MV-4-11 (cell line): ENCODE measurements at places on chromosomes 4 and X.

DNA sequence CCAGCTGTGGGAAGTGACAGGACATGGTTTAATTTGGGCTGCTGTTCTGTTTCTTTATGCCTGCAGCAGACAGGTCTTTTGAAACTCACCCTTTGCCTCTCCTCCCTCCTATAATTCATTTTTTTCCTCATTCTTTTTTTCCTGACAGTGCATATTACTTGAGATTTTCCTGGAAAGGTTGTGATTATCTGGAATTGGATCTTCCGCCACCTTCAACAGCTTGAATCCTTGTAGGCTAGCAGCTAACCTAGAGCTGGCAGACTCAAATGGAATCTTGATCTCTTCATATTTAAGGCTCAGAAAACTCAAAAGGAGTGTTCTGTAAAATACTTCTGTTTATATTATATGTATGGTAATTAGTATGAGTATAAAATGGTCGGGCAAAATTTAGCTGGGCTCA, 49.3 kb upstream of the CLCN4 start:
- DNase-seq, result no peak

DNA sequence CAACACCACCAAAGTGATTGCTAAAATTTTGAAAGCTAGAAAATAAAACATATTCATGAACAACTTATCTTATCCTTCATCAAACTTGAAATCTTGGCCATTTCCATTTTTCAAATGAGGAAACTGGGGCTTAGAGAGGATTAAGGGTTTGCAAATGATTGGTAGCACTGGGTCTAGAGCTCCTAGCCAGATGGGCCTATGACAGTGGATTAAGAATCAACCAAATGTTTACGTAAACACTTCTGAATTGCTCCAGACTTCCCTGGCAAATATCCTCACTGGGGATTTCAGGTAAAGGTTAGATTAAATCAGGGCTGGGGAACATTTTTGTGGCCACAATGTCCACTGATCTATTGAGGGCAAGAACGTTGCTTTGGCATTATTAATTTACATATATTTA, 241.2 kb downstream of the ANK2 start:
- peak; percentile 0 for DNase-seq

DNA sequence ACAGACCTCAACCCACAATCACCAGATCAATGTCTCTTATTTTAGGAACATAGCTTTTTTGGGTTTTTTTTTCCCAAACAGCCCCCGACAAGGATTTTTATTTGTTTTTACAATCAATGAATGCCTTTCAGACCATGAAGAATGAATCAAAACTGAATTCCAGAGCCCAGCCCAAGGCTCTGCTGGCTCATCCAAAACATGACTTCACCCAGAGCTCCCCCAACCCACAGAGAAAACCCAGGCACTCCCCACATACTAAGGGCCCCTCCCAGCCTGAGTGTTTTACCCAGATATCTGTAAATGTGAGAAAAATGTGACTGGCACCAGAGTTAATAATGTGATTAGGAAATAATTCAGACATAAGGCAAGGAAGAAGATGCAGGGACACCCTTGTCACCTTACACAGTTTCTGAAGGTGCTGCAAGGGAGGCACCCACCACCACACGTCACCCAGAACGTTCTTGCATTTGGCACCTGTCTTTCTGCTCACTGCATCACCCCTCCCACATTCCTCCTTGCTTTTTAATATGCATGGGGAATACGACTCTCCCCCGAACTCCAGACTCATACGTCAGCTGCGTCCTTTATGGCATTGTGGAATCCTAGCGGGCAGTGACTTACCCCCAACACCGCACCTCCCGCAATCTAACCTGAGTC, 47.8 kb upstream of the C4orf50 start:
- DNase-seq, result no peak

DNA sequence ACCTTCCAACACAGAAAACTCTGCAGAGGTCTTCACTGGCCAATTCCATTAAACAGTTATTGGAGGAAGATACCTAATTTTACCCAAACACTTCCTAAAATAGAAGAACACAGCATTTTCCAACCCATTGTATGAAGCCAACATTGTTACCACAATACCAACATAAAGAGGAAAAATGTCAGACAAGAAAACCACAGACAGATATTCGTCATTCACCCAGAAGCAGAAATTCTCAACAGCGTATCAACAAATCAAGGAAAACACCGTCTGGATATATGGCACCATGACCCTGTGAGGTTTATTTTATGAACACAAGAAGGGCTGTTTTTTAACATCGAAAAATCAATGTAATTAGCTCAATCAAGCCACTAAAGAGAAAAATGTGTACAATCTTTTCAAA, 255.6 kb downstream of the ASMT start:
- peak; percentile 44 for DNase-seq

GRCh38 chr4:60637976-60638375, 562.1 kb upstream of the ADGRL3 start:
- no peak for DNase-seq

GRCh38 chr4:172983014-172983413, 185.6 kb upstream of the GALNT7 start:
- DNase-seq, result no peak

GRCh38 chr4:39637586-39638353, 895 bp downstream of the SMIM14 start:
- no peak for DNase-seq

- DNase-seq, result no peak
These were observed 218.1 kb downstream of the TLL1 start for GRCh38 chr4:166091146-166091545.

DNA sequence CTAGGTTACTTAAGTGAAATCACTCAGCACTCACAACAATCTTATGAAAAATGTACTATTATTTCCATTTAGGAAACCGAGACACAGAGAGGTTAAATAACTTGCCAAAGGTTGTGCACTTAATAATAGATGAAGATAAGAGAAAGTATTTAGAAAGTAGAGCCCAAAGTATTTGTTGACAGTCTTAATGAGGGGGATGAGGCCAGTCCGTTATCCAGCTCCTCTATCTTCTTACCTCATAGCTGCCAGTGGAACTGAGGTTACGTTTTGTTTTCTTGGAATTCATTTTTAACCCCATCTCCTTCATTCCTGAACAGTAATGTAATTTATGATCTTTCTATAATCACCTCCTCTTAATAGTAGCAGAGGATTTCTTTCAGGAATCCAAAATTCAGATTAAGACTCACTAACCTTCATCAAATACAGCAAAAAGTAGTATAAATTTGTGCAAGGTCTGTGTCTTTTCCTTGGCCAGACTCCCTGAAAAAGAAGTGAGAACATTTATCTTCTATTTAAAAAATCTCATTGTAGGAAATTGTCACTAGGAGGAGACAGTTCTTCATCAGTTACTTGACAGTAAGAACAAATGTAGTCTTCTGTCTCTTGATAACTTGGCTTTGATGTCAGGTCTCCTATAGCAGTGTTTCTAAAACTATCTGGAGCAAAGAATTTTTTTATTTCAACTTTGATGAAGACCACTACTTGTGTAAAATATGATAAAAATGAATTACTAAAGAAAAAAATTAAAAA, 35.5 kb downstream of the F8 start:
- DNase-seq, result no peak
